Mesothelial cell of epicardium (in vitro differentiated cells): ENCODE measurements at places on chromosomes 7 and 10. TPM values are rescaled to one million over a fixed set of nuclear protein-coding genes. Genes with fewer than 3 reads are reported as not detected.

AGMO gene
- 0.95 to 1.1 TPM (median 1.0 TPM) in 3 replicates for total RNA-seq

MYOF gene
- 53.3 to 58.5 TPM (median 56.0 TPM) in 3 replicates for total RNA-seq

GFRA1 gene
- 38.7 to 42.4 TPM (median 40.8 TPM) in 3 replicates for total RNA-seq

NACAD gene
- total RNA-seq, result 9.2 to 11.4 TPM (median 10.3 TPM) in 3 replicates

NKX2-3 gene
- total RNA-seq, result not detected in 3 replicates

MYL10 gene
- total RNA-seq, result not detected in 3 replicates

CTBP2 gene
- total RNA-seq, result 115 to 122 TPM (median 121 TPM) in 3 replicates
